ENCODE measurements at places on chromosomes 12 and 14.

DNA sequence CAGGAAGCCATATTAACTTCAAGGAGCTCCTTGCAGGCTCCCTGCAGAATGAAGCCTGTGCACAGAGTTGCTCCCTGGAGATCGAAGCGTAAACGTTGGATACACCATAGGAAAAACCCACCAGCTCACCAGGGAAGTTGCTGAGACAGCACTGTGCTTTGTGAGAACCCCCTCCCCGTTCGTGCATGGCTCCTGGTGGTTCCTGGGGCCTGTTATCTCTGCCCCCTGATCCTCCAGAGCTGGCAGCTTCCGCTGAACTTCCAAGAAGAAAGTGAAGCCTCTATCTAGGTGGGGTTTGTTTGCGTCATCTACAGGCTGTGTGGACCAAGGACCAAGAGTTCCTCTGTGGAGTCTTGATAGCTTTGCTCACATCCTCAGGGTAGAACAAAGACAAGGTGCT lies 2.4 kb upstream of the CCDC85C start:
- no peak for DNase-seq

DNA sequence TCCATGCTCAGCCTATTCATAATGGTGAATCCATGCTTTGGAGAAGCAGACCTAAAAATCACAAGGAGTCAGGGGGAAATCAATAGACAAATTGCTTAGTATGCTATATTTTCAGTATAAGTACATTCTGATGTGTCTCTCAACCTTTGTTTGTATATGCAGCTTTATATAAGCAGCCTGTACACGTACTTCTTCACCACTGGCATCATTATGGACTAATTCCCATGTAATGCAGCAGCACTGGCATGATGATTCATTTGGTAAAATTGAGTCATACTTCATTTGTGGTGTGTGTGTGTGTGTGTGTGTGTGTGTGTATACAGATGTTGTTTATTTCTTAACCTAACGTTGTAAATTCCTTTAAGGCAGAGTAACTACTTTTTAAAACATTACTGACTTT lies 10.9 kb downstream of the DCP1B start:
- DNase-seq: no peak

DNA sequence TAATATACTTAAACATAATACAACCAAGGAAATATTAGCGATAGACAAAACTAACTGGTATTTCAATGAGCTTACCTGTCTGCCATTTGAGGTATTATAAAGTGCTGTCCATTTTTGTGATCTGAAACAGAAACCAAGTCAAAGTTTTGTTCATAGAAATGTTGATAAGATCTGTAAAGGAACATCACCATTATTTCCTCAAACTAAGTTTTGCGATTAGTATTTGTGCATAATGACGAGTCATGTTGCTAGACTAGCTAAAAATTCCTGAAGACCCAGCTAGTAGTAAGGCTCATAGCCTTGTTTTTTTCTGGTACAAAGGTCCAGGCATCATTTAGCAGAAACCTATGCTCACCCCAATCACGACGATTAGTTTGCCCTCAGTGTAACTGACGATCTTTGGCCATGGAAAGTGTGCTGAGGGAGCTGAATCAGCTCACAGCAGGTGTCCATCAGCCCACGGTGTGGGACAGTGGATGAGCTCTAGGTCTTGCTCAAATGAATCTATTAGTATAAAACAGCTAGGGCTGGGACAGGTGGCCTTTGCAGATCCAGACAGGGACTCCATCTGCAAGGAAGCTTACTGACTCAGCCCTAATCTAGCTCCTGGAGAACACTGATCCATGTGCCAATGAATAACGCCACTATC lies 28.7 kb downstream of the GIT2 start:
- no peak for DNase-seq

GRCh38 chr12:131684015-131684725 lies 26.7 kb upstream of the SFSWAP start:
- no peak for DNase-seq

GRCh38 chr14:75495399-75495798 lies 26.9 kb upstream of the BATF start:
- DNase-seq: no peak

DNA sequence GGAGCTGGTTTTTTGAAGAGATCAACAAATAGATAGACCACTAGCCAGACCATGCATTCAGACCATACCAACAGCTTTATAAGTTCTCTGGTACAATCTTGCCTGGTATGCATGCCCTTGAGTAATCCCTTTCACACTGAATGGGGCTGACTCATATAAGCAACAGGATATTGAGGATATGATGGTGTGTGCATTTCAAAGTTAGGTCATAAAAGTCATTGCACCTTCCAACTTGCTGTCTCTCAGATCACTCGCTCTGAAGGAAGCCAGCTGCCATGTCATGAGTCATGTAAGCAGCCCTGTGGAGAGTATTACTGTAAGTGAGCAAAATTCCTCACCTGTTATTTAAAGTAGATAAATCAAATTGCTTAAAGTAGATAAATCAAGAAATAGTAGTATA lies 45.0 kb upstream of the OR6J1 start:
- DNase-seq: no peak

GRCh38 chr12:31470459-31470858 lies 120.5 kb downstream of the DENND5B start:
- no peak for DNase-seq

GRCh38 chr12:12441843-12442461 lies 85.1 kb downstream of the BORCS5 start:
- DNase-seq: no peak

DNA sequence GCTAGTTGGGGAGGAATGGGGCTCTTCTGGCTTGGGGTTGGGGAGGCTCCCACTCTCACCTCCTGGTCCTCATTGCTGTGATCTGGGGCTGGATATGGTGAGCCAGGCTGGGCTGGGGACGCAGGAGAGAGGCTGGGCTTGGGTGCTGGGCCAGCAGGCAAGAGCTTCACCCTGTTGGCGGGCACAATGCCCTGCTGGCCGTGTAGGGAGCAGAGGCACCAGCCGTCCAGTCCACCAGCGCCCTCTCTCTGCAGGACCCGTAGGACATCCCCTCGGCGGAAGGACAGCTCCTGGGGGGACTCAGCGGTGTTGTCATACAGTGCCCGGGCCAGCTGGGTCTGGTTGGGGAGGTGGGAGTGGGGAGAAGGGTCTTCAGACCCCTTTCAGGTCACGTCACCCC lies 4.5 kb downstream of the EFS start:
- DNase-seq: no peak

DNA sequence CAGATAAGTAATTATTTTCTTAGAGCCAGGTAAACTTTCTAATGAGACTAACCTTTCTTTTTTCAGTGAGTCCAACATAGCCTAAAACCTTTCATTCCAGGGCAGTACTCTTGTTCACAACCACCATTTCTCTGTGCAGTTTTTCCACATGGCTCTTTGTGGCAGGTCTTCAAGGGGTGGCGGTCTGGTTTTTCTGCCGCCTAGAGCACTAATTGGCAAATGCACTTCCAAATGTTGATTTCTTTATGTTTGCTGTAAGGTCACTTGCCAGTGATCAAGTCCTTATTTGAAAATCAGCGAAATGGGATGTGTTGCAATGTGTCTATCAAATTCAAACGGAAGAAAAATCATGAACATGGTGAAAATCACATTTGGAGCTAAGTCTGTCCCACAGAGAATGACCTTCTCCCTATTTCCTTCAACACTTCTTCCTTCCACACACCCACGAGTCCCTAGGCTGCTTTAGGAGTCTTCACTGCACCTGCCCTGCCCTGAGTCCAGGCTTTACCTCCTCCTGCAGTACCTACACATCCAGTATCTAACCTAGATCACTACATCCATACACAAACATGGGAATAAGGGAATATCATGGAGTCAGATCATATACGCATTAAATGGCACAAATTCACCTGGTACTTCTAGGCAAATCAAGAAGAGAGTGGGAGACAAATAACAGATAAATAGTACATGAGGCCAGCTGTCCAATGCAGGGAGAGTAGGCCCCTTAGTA lies 1.9 kb downstream of the SRGAP1 start:
- DNase-seq: no peak

- peak; percentile 29 for DNase-seq
Measured at GRCh38 chr12:130870442-130871285, 1.2 kb upstream of the RAN start.

DNA sequence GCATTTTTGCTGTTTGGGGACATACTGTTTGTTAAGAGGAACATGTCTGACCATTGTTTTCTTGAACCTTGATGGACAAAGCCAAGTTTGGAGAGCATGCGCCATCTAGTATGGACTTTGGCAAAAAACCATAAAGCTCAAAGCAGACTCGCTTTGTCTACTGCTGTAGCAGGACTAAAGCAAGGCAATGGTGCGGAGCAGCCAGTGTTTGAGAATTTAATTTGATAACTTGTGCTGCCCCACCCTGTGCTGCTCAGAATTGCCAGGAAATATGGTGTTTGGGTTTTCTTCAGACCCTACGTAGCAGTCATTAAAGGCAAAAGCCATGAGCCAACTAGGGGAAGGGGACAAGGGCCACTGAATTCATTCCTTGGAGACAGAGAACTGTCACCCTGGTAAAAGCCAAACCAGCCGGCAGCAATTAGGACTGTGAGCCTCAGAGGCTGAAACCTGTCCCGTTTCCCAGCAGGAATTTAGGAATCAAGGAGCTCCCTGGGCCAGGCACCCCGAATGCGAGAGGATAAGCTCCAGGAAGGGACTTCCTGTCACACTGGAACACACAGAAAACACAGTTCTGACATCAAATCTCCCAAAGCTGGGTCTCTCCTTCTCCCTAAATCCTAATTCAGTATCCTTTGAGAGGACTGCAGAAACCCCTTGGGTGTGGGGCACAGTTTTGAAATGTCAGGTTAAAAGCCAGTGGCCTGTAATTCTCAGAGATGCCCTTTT lies 1.1 kb downstream of the AVIL start:
- no peak for DNase-seq

DNA sequence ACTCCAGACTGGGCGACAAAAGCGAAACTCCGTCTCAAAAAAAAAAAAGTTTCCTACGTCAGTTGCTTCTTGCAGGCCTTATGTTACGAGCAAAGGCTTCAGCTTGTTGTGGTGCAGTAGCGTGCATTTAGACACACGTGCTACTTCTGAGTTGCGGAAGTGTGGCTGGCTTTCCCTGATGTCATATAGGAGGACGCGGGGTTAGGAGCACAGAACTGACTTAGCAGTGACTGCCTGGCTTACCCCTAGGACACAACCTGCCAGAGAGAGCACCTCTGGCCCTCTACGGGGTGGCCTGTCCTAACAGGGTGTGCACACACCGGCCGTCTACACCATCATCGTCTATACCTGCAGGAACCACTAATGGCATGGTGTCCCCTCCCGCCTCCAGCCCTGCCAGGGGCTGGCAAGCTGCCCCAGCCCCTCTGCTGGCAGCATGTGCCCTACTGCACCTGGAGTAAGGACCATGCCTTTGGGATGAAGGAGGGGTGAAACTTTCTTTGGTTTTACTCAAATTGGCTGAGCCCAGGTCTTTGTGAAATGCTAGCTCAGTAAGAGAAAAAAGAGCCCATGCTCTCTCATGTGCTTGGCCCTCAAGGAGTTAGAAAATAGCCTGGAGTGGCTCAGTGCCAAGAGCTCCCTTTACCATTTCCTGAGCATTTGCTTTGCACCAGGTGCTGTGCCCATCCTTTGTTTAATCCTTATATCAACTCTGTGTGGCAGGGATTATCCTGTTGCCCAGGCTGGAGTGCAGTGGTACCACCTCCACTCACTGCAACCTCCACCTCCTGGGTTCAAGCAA lies 1.7 kb upstream of the GPR68 start:
- DNase-seq: no peak

DNA sequence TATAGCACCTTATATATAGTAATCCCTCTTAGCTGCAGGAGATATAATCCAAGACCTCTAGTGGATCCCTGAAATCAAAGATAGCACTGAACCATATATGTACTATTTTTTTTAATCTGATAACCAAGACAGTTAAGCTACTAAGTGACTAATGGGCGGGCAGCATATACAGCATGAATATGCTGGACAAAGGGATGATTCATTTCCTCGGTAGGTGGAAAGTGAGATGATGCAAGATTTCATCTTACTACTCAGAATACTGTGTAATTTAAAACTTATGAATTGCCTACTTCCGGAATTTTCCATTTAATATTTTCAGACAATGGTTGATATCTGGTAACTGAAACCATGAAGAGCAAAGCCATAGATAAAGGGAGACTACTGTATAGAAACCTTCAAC lies 36.2 kb downstream of the PRMT8 start:
- DNase-seq: no peak

GRCh38 chr14:68634332-68634731 lies 158.5 kb downstream of the ZFP36L1 start:
- DNase-seq: no peak

DNA sequence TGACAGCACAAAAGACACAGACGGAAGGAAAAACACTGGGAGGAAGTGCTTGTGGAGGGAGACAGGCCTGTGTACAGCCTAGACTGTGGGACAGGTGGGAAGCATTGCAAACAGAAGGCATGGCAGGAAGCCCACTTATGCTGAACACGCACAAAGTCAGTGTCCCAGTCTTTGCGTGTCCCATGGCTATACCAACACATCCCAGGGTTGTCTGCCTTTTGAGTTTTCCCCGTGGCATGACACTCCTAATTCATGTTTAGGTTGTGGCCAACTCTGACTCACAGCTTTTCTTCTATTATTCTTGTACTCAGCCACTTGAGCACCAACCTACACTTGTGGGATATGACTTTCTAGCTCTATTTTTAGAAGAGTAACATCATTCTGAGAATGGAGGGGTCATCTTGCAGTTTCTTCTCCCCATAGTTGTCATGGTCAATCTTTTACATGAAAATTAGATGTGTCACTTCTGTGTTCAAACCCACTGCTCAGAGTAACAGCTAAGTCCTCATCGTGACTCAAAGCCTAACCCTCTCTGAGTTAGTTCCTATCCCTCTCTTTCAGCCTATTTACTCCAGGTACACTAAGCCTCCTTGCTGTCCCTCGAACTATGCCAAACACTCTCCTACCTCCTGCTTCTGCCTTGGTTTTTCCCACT lies 27.5 kb upstream of the JPH4 start:
- DNase-seq: no peak

- DNase-seq: no peak
Measured at GRCh38 chr14:57979376-57980048, 113.6 kb upstream of the SLC35F4 start.

DNA sequence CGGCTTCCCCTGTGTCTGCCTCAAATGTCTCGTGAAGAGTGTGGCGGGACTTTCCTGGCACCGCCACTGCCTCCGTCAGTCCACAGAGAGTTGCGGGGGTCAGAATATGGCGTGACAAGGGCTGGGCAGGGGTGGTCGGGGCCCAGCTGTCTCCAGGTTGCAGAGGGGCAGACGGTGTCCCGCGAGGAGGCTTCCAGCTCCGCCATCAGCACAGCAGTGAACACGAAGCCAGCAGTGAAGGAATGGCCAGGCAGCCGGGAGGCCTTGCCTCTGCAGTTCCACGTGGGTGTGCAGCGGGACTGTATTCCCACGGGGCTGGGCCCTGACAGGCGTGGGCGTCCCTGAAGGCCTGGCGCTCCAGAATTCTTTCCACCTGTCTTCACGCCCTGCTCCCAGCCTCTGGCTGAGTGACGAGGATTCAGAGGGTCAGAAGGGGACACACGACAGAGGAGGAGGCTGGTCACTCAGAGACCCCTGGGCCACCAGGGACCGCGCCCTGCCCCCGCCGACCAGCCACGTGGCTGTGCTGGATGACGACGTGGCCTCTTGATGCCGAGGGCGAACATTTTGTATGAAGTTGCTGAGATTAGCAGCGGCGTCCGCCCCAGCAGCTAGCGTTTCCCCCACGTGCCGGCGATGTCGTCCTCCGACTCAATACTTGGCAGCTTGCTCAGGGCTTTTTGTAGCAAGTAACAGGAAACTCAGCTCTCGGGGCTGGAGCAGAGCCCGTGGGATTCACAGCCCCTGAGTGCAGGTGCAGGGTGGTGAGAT lies 25.0 kb upstream of the GALNT9 start:
- DNase-seq: no peak
